Sigmoid colon (tissue), 7 donors: ENCODE measurements at places on chromosomes 5 and 9. TPM values are rescaled to one million over a fixed set of nuclear protein-coding genes. Genes with fewer than 3 reads are reported as not detected.

GRCh38 chr5:139579-140442 lies 47.8 kb downstream of the PLEKHG4B start:
- no peak overlapping the region for H3K4me3 ChIP-seq
- no peak overlapping the region for H3K27ac ChIP-seq
- no peaks in the 10 kb centered on the region for H3K36me3 ChIP-seq
- no peaks in the 10 kb centered on the region for H3K27me3 ChIP-seq

The ENTREP1 gene
- 81.9 TPM for total RNA-seq

DNA sequence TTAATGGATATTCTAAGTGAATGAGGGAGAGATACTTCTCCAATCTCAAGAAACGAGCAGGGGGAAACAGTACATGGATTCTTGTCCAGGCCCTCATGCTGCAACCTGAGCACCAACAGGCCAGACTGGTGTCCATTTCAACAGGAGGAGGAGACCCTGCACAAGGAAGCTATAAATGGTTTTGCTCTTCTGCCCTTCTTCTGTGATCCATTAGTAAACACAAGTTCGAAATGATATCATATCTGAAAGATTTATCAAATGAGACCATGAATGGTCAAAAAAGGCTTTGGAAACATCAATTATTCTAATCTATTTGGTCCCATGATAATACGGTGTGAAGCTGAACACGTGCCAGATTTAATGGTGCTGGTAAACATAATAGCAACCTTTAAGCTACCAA lies 109.8 kb downstream of the NR6A1 start:
- H3K27me3 ChIP-seq: no peaks in the 10 kb centered on the region
- DNase-seq: no peak
- no peak overlapping the region for H3K27ac ChIP-seq
- peaks cover 17% of the 10 kb centered on the region for H3K4me1 ChIP-seq

DNA sequence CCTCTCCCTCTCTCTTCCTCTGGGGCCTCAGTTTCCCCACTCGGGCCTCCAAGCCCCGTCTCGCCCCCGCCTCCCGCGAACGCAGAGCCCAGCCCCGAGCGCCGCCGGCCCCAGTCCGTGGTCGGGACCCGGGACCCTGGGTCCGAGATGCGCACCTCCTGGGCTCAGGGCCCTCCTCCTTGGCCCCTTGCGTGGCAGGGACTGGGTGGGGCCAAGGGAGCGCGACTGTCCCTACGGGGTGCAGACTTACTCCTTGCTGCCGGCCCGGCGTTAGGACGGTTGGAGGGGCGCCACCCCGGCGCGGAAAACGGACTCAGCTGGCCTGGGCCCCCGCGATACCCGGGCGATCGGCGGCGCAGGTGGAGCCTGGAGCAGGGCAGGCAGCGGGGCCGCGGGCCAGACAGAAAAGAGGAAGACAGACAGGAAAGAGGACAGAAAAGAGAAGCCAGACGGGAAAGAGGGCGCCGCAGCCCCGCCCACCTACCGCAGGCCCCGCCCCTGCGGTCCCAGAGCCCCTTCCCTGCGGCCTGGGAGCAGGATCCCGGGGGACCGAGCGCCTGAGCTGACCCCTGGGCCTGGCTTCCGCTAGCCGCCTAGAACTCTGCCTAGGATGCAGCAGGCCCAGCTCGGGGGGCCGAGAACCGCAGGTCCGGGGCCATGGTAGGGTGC lies at the start of gene GBGT1:
Gene GBGT1 (minus strand): TSS at position 411 of the 669 bp plus-strand sequence. CDS start 1,502 bp downstream, outside the sequence.
- peaks cover 32% of the 10 kb centered on the region for H3K4me1 ChIP-seq
- H3K36me3 ChIP-seq: no peaks in the 10 kb centered on the region
- H3K27me3 ChIP-seq: no peaks in the 10 kb centered on the region
- peak within 1 kb of the TSS; percentile 59 for H3K27ac ChIP-seq
- peak; percentile 85 for DNase-seq

GRCh38 chr5:142141463-142141862 lies 32.9 kb downstream of the NDFIP1 start:
- no peak overlapping the region for H3K27ac ChIP-seq
- no peak for DNase-seq
- no peaks in the 10 kb centered on the region for H3K4me1 ChIP-seq
- no peak overlapping the region for H3K4me3 ChIP-seq
- H3K36me3 ChIP-seq: peaks cover 87% of the 10 kb centered on the region
- no peaks in the 10 kb centered on the region for H3K27me3 ChIP-seq

The SURF2 gene
- 18.5 TPM for total RNA-seq

DNA sequence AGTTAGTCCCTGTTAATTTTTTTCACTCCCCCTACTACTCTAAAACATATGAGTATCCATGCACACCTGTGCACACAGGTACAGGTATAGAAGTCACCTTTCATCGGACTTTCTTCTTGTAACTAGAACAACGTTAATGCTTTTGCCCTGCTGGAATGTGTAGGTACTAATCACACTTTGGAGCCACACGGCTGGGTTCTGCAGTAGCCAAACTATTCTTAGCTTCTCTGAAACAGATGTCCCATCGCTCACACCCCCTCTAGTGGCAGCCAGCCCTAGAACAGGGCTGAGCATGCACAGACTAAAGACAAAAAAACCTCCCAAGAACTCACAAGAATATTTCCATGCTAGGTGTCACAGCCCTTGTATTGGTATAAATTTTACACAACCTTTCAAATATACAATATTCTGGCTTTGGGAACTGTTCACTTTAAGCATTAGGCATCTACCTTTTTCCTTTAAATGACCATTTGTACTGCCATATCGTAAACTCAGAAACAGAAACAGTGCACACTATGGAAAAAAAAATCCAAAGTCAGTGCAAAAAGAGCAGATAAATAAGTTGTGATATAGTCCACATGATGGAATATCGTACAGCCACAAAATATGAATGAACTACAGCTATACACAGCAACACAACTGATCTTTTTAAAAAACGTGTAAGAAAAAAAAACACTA lies 64.0 kb downstream of the RETREG1 start:
- no peaks in the 10 kb centered on the region for H3K4me1 ChIP-seq
- peak; percentile 77 for DNase-seq
- H3K27me3 ChIP-seq: no peaks in the 10 kb centered on the region
- no peak overlapping the region for H3K27ac ChIP-seq

DNA sequence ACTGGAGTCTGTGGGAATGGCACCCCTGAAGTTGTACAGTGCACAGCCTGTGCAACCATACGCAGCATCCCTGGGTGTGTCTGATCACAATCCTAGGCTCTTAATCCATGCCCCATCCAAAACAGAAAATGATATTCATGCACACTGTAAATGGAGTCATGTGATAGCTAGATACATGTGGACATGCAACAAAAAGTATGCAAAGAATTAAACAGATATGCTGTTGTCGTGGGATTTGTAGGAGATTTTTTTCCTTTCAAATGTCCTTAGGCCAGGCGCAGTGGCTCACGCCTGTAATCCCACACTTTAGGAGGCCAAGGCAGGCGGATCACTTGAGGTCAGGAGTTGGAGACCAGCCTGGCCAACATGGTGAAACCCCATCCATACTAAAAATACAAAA lies 36.1 kb downstream of the PRRX2 start:
- DNase-seq: no peak
- H3K27ac ChIP-seq: no peak overlapping the region
- no peak overlapping the region for H3K4me3 ChIP-seq
- H3K27me3 ChIP-seq: peaks cover 31% of the 10 kb centered on the region
- H3K36me3 ChIP-seq: no peaks in the 10 kb centered on the region

The GDF9 gene
- total RNA-seq: 0.33 TPM

DNA sequence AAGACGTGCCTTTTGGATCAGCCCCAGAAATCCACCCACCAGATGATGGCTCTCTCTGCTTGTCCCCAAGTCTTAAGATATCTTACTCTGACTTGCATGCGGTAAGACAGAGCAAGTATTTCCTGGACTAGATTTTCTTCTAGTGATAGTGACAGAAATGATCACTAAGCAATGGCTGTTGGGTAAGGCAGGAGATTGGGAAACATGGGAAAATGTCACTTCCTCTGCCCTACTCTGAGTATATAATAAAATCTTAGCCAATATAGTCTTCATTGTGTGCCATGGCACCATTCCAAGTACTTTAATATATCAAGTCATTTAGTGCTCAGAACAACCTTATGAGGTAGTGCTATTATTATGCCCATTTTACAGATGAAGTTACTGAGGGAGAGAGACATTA lies 31.0 kb upstream of the GNA14 start:
- no peaks in the 10 kb centered on the region for H3K27me3 ChIP-seq
- no peak overlapping the region for H3K27ac ChIP-seq
- DNase-seq: no peak
- H3K36me3 ChIP-seq: no peaks in the 10 kb centered on the region

GRCh38 chr5:151647320-151647861 lies 39.3 kb downstream of the SPARC start:
- no peak overlapping the region for H3K27ac ChIP-seq
- no peaks in the 10 kb centered on the region for H3K27me3 ChIP-seq
- DNase-seq: no peak
- H3K4me1 ChIP-seq: no peaks in the 10 kb centered on the region
- no peak overlapping the region for H3K4me3 ChIP-seq

The IARS1 gene
- 62.4 TPM for total RNA-seq

- H3K4me1 ChIP-seq: no peaks in the 10 kb centered on the region
- peak; percentile 76 for DNase-seq
- H3K27me3 ChIP-seq: peaks cover 12% of the 10 kb centered on the region
- no peak overlapping the region for H3K4me3 ChIP-seq
- H3K27ac ChIP-seq: no peak overlapping the region
- H3K36me3 ChIP-seq: no peaks in the 10 kb centered on the region
Observed at GRCh38 chr5:141866096-141866495, 12.1 kb downstream of the PCDH1 start.

DNA sequence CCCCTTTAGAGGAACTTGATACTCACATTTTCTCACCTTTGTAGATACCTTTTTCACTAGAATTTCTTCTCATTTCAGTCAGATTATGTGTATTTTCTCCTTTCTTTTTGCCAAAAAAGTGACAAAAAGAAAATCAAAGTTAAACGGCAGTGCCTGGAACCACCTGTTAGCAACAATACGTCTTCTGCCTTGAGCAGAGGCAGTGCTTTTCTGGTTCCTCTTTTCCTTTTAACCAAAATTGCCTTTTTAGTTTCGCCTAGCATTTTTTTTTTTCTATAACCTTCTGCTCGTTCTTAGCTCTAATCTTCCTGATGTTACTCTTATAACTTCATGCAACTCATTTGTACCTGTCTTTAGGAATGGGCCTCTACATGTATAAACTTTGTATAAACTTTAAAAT lies 26.1 kb downstream of the SMIM32 start:
- no peaks in the 10 kb centered on the region for H3K36me3 ChIP-seq
- H3K4me3 ChIP-seq: no peak overlapping the region
- no peak for DNase-seq
- no peaks in the 10 kb centered on the region for H3K27me3 ChIP-seq
- no peaks in the 10 kb centered on the region for H3K4me1 ChIP-seq

GRCh38 chr5:157820593-157821252 lies 38.2 kb downstream of the CLINT1 start:
- no peak overlapping the region for H3K4me3 ChIP-seq
- H3K27me3 ChIP-seq: no peaks in the 10 kb centered on the region
- H3K27ac ChIP-seq: peak overlapping the region; percentile 84
- H3K36me3 ChIP-seq: no peaks in the 10 kb centered on the region

GRCh38 chr9:4344946-4345345 lies 45.1 kb upstream of the GLIS3 start:
- H3K4me1 ChIP-seq: no peaks in the 10 kb centered on the region
- H3K27ac ChIP-seq: no peak overlapping the region
- no peaks in the 10 kb centered on the region for H3K27me3 ChIP-seq
- no peak overlapping the region for H3K4me3 ChIP-seq
- DNase-seq: no peak

The BARHL1 gene
- not detected for total RNA-seq

The C9orf50 gene
- total RNA-seq: not detected

DNA sequence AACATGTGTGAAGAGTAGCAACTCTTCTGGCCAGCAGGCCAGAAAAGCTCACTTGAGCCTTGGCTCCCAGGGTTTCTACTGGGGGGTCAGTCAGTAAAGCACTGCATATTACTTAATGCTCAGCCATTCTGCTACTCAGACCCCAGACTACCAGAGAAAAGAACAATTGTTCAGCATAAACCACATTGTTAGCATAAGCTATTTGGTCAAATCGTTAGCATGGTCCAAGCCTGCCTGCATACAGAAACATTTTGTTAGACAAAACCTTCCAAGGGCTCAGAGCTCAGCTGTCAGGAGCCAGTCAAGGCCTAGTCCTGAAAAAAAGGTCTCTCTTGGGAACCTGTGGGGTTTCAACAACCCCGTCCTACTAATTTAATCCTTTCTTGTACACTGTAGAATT lies 449.3 kb downstream of the PRR16 start:
- no peaks in the 10 kb centered on the region for H3K36me3 ChIP-seq
- no peak overlapping the region for H3K4me3 ChIP-seq
- H3K27ac ChIP-seq: no peak overlapping the region
- no peaks in the 10 kb centered on the region for H3K27me3 ChIP-seq
- H3K4me1 ChIP-seq: no peaks in the 10 kb centered on the region

DNA sequence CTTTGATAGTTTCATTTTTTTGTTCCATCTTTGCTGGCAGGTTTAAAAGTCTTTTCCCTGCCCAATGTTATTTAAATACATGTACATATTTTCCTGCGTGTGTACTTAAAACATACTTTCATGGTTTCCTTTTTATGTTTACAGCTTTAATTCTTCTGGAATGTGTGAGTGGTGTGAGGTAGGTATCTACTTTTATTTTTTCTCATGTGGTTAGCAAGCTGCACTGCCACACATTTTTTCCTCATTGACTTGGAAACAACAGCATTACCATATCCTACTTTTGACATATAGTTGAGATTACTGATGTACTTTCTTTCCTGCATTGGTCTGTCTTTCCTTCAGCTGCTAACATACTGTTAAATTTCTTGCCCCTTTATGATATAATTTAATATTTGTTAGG lies 51.4 kb upstream of the COL15A1 start:
- DNase-seq: no peak
- H3K4me3 ChIP-seq: no peak overlapping the region
- no peak overlapping the region for H3K27ac ChIP-seq
- no peaks in the 10 kb centered on the region for H3K36me3 ChIP-seq

DNA sequence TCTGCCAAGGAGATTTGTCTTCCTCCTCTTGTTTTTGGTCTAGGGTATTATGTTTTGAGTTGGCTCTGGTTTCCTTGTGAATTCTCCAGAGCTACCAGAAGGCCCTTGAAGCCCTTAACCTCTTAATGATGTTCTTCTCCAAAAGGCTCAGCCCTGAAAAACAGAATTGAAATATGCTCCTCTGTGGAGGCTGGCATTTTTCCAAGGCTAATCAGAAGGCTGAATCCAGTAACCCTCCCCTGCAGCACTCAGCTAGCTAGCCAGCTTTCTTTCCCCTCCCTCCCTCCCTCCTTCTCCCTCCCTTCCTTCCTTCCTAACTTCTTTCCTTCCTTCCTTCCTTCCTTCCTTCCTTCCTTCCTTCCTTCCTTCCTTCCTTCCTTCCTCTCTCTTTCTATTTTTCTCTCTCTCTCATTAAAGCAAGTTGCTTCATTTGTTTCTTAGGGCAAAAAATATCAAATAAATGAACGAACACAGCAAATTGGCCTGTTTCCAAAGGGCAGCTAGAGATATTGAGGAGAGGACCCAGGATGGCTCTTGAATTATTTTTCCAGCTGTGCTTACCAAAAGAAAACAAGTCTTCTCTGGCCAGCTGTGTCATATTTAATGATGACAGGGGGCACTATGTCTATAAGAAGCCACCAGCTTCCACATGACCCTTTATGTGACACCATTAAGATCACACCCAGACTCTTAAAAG lies 38.7 kb downstream of the JAKMIP2 start:
- H3K4me1 ChIP-seq: peaks cover 21% of the 10 kb centered on the region
- no peak overlapping the region for H3K4me3 ChIP-seq
- no peak for DNase-seq
- H3K27ac ChIP-seq: no peak overlapping the region

The MSX2 gene
- not detected for total RNA-seq
